ENCODE measurements at places on chromosomes 7 and 10.

DNA sequence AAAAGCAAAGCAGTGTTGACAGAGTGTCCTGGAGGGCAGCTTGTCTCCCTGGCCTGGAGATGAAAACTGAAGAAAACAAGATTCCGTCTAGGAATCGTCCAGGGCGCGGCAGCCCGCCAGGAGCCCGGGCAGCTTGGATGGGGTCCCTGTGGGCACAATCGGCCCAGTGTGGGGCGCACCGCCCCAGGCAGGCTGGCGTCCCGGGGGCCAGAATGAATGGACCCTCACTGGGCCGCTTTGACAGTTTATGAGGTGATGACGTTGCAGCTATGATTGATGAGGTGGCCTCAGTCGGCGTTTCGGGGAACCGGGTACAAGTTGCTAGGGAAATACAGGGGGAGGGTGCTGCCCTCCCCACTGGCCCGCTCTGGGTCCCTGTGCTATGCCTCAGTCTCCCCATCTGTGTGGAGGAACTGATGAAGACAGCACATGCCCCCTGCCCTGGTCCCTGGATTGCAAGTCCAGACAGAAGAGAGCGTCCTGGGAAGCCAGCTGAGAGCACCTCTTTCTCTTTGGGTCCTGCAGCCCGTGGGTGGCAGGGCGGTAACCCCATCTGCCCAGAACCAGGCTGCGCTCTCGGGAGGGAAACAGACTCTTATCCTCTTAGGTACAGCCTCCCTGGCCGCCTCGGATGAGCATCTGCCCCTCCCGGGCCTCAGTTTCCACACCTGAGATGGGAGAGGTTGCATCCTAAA lies 131.3 kb downstream of the LHPP start:
- DNase-seq, result no peak

DNA sequence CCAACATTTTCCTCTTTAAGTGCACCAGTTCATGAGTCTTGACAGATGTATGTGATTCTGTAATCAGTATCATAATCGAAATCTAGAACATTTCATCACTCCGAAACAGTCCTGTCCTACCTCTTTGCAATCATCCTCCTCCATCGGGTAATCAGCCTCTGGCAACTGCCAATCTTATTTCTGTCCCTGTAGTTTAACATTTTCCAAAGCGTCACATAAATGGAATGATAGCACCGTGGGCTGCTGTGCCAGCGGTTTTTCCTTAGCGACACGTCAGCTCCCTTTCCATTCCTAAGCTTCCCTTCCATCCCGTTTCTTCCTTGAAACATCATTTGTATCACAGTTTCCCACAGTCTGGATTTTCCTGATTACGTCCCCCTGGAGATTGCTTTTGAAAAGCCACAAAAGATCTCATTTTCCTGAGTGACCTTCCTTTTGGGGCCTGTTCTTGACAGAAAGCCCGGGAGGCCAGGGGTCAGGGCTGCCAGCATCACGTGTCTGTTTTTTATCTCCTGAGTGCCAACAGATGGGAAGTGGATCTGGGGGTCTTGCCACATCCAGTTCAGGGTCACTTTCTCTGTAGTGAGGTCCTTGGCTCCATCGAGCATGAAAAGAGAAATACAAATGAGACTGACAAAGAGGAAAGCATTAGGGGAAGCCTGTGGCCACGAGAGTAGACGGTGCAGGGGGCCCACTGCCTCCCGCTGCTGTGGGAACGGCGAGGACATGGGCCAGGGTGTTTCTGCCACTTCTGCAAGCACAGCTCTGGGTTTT lies 31.6 kb downstream of the TMEM120A start:
- DNase-seq, result no peak

- DNase-seq, result no peak
Measured at GRCh38 chr10:79046326-79046725, 22.4 kb upstream of the ZMIZ1 start.

- no peak for DNase-seq
Measured at GRCh38 chr7:4837041-4837802, 24.6 kb downstream of the PAPOLB start.

DNA sequence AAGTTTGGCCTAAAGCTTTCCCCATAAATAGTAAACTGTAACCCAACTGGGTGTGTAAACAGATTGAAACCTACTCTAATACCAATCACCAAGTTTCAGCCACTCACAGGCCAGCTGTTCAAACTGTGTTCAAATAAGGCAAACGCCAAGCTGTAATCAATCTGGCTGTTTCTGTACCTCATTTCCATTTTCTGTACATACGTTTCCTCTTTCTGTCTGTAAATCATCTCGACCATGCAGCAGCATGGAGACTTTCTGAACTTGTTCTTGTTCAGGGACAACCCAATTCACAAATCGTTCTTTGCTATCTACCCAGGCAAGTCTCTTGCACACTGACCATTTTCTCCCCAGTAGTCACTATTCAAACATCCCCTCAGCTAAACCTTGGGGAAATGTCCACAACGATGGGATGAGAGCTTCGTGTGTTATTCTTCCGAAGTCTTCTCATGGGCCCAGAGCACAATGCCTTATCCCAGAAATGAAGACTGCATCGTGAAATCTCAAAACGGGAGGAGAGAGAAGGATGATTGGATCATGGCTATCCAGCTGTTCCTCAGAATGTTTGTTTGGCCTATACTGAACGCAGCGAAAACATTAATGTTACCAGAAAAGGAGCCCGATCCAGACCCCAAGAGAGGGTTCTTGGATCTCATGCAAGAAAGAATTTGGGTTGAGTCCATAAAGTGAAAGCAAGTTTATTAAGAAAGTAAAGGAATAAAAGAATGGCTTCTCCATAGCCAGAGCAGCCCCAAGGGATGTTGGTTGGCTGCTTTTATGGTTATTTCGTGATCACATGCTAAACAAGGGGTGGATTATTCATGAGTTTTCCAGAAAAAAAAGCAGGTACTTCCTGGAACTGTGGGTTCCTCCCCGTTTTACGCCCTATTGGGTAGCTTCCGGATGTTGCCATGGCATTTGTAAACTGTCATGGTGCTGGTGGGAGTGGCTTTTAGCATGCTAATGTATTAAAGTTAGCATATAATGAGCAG lies 86.2 kb downstream of the SLC16A9 start:
- DNase-seq, result no peak

DNA sequence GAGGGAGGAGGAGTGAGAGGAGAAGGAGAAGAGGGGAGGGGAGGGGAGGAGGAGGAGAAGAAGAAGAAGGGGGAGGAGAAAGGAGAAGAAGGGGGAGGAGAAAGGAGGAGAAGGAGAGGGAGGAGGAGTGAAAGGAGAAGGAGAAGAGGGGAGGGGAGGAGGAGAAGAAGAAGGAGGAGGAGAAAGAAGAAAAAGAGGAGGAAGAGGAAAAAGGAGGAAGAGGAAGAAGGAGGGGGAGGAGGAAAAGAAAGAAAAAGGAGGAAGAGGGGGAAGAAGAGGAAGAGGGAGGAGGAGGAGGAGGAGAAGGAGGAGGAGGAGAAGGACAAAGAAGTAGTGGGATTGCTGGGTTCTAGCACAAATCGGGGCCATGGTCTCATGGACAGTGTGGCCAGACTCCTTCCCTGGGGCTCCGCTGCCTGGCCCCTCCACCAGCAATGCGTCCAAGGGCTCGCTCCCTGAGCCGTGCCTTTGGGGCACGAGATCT lies 4.2 kb upstream of the MAFK start:
- no peak for DNase-seq

DNA sequence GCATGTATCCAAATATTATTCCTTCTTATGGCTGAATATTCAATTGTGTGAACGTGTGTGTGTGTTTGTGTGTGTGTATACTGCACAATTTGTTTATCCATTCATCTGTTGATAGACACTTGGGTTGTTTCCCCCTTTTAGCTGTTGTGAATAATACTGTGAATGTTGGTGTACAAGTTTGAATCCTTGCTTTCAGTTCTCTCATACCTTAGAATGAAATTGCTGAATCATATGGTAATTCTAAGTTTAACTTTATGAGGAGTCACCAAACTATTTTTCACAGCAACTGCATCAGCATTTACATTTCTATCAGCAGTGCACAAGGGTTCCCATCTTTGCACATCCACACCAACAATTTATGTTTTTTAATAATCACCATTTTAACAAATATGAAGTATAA lies 86.9 kb upstream of the GATAD1 start:
- no peak for DNase-seq

DNA sequence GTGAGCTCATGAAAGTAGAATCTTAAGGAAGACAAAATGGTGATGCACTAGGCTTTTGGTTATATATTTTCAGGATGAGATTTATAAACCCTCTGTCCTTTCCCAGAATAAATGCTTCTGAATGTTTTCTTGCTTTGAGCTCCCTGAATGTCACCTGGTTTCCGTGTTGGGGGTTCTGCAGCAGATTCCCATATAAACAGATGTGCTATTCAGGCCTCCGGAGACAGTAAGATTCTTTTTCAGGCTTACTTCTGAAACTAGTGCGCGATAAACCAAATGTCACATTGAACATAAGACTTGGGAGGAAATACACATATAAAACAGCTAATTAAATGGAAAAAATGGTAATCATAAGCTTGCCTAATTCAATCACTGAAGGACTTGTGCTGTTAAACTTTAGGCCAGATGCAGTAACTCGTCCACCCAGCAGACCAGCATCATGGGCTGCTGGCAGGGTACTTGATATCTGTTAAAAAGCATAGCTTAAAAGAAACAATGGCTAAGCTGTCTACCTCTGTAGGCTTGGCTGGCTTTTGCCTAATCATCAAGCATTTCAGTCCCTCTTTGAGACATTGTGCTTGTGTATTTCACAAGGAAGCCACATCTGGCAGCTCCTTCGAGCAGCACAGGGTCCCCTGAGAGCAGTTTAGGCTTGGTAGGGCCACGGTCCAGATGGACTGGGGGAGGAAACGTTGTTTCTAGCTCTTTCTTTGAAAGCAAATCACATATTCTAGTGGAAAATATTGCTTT lies 281.2 kb upstream of the KIAA1217 start:
- DNase-seq, result no peak

DNA sequence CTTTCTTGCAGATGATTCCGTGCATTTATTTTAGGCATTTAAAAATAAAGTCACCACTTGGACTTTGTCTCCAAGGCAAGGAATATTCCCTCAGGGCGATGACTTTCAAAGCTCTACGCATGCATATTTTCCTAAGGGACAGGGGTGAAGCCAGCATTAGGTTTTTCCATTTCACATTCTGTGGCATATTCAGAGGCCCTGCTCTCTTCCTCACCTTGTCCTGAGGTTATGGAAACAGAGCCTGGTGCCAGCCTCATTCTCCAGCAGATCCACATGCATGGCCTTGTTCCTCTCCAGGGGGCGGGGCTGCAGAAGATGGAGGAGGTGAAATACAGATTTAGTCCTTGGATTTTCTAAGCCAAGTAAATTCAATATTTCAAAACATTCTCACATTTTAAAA lies 11.6 kb upstream of the LYZL1 start:
- no peak for DNase-seq

DNA sequence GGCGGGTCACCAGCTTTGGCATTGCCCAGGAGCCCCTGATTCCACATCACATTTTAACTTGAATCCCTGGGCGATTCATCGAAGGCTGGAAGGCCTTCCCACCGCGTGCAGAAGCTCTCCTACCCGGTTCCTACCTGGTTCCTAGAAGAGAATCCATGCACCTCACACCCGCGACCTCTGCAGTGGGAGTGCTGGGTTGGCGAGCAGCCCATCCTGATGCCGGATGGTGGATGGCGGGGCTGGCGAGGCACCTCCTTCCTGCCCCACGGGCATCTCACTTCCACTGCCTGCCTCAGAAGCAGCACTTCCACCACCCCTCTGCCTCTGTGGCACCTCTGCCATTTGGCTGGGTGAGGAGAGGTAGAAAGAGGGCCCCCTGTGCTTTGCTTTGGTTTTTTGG lies 32.0 kb downstream of the NUB1 start:
- DNase-seq, result no peak

- DNase-seq, result no peak
Measured at GRCh38 chr7:84122582-84123360, 71.8 kb downstream of the SEMA3A start.

GRCh38 chr10:25498645-25499044 lies 323.8 kb downstream of the GPR158 start:
- no peak for DNase-seq

DNA sequence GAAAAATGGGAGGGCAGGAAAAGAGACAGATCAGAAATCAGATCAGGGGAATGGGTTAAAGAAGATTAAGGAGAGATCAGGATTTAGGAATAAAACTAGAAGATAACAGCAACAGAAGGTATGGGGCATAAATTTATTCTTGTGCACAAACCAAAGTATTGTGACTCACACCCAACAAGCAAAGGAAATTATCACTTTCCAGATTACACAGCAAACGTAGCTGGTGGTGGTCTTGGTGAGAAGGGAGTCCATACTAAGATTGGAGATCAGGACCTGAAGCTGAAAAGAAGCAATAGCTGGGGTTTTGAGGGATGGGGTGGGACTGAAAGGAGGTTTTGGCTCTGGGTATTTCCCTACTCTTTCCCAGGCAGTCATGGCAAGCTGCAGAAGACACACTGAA lies 3.5 kb upstream of the MYOZ1 start:
- no peak for DNase-seq

DNA sequence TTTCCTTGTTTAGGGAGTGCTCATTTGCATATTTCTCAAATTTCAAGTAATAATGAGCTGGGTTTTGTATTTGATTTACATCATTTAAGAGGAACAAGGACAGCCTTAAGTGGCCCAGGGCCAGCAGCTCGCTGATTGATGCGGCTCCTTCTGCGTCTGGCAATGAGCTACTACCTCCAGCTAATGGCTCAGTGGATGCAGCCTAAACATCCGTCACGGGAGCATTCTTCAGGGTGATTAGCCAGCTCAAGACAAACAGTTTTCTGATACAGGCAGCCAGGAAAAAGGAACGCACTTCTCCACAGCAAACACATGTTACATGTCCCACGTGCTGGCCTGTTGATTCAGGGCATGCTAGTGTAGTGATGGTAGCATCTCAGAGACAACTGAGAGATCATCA lies 169.3 kb upstream of the TCERG1L start:
- DNase-seq, result no peak

- no peak for DNase-seq
Measured at GRCh38 chr7:79714081-79714480, 260.6 kb upstream of the MAGI2 start.

DNA sequence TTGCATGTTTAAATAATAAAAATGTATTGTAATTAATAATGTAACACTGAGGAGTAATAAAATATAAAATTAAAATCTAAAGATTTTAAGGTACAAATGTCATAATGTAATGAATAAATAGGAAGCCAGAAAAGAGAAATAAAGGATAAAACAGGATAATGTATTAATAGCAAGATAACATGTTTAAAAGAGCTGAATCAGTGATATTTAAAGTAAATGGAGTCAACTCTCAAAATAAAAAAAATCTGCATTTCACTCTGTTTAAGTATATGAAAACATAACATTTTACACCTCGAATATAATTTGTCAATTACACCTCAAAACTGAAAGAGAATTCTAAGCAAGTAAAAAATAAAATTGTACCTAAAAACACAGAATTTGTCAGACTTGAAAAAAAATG lies 44.1 kb downstream of the GRM3 start:
- no peak for DNase-seq
